ENCODE measurements at places on chromosomes 7 and 10.

DNA sequence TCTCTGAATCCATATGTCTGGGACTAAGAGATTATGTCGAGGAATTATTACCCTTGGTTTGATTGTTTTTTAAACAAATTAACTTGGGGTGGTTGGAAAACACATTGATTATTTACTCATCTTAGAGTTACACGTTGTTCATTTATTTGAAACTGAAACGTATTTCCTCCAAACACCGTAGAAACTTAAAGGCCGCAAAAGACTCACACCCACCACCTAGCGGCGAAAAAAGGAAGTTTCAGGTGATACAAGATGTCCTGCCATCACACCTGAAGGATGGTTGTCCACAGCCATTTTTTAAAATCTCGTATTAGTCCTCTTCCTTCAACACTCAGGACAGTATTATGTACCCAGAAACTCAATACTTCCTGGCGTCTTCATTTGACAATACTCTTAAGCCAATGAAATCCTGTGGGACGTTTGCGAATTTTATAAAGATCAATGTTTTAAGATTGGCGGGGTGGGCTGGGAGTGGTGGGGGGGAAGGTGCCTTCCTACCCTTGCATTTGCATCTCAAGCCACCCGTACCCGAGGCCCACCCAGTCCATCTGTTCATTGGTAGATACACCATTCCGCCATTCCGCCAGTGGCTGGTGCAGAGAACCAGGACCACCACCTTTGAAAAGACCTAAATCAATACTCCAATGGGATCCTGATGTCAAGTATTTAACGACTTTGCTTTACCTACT lies 1.4 kb upstream of the LCOR start:
- peak; percentile 54 for DNase-seq

DNA sequence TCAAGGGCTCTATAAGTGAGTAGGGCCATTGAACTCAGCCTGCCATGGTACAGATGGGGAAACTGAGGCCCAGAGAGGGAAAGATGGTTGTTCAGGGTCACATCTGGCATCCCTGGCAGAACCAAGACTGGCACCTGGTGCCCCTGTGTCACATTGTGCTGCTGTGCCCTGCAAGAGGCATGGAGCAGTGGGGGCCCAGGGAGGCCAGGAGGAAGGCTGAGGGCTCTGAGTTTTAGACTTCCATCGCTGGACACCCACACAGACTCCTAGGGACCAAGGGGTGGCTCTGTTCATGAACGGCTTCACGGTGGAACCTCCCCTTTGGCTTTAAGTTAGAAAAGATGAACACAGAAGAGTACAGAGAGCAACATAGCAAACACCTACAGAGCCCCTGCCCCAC lies 66.7 kb upstream of the AQP1 start:
- no peak for DNase-seq

GRCh38 chr10:53135897-53136253 lies 363.3 kb upstream of the MBL2 start:
- DNase-seq: no peak

GRCh38 chr10:30587522-30588031 lies 42.0 kb downstream of the LYZL2 start:
- no peak for DNase-seq

GRCh38 chr7:158809596-158809995 lies 19.7 kb downstream of the ESYT2 start:
- no peak for DNase-seq

DNA sequence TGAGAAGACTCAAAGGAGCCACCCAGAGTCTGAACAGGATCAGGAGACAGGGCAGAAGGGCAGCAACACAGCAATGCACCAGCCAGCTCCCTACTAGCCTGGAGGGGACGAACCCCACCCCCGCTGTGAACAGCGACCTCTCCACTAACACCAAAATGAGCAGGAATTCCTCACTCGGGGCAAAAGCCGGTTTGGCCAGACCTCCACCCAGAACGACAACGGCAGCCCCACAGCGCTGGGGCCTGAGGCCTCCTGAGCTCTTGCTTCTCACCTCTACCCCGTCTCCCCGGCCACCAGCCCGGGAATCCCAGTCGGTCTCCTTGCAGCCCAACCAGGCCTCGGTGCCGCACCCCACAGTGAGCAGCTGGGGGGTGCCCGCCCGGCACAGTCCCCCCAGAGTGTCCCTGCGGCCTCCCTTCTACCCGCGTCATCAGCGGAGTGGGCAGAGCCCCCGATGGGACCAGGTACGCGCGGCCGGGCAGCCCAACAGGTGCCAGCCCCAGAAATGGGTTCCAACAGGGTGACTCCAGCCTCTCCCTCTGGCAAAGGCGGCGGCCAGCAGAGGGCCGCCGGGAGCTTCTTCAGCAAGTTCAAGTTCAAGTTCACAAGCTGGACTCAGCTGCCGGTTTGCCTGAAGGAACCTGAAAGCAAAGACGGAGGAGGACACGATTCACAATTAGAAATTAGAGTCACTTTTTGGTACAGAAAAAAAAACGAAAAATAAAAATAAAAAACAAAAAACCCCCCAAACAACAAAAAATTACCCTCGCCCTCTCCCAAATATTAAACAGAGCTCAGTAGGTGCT lies 129.0 kb downstream of the MARCHF5 start:
- no peak for DNase-seq

DNA sequence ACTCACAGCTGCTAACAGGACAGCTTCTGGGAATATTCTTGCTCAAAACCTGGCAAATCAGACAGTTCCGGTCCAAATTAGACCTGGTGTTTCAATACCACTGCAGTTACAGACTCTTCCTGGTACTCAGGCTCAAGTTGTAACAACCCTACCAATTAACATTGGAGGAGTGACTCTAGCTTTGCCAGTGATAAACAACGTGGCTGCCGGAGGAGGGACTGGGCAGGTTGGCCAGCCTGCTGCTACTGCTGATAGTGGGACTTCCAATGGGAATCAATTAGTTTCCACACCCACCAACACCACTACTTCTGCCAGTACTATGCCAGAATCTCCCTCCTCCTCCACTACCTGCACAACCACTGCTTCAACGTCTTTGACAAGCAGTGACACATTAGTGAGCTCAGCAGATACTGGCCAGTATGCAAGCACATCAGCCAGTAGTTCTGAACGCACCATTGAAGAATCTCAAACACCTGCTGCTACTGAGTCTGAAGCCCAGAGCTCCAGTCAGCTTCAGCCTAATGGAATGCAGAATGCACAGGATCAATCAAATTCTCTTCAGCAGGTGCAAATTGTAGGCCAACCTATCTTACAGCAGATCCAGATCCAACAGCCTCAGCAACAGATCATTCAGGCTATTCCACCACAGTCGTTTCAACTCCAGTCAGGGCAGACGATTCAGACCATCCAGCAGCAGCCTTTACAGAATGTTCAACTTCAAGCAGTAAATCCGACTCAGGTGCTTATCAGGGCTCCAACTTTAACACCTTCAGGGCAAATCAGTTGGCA lies 2.1 kb downstream of the SP4 start:
- no peak for DNase-seq

- DNase-seq: no peak
Observed at GRCh38 chr10:29598851-29599311, 35.9 kb downstream of the SVIL start.

- DNase-seq: no peak
Observed at GRCh38 chr10:870564-871166, 60.8 kb downstream of the LARP4B start.

- no peak for DNase-seq
Observed at GRCh38 chr7:28041508-28042314, 138.9 kb downstream of the JAZF1 start.

- no peak for DNase-seq
Observed at GRCh38 chr10:99711129-99711719, 20.7 kb downstream of the COX15 start.

- DNase-seq: no peak
Observed at GRCh38 chr10:79055100-79055782, 13.5 kb upstream of the ZMIZ1 start.

- DNase-seq: no peak
Observed at GRCh38 chr7:142790056-142790455, 19.3 kb downstream of the PRSS2 start.

DNA sequence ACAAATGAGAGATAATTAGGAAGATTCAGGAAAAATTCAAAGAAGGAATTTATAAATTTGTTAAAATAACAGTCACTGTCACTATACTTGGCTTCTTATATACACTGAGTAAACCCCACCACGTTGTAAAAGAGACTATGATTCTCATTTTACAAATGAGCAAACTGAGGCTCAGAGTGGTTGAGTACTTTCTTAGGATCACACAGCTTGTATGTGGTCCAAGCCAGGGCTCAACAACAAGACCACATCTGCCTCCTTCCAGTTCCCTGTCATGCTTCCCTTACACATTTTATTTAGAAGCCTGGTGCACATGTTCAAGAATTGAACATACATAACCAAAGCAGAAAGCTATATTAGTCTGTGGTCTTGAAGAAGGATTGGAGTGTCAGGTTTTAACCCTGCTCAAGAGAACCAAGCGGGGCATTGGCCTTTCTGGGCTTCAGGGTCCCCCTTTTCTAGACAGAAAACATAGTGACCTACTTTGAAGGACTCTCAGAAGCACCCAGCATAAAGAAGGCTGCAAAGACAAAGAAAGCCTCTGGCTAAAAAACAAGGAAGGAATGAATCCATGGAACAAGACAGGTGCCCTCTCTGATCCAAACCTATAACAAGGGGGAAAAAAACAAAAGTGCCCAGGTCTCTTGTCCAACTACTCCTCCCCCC lies 846 bp downstream of the MRLN start:
- DNase-seq: no peak

DNA sequence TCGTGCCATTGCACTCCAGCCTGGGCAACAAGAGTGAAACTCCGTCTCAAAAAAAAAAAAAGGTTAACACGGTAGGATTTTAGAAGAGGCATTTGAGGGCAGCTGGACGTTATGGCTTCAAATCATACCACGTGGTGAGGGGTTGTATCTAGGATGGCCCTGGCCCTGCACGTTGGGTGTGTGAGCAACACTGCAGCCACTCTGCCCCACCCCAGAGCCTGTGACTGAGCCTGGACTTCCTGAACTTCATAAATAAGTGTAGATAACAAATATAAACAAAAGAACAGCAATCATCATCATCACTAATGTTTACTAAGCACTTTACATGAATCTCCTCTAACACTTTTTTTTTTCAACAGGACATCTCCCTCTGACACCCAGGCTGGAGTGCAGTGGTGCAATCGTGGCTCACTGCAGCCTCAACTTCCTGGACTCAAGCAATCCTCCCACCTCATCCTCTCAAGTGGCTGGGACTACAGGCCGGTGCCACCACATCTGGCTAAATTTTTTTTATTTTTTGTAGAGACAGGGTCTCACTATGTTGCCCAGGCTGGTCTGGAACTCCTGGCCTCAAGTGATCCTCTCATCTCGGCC lies 169.5 kb upstream of the FRMD4A start:
- no peak for DNase-seq

DNA sequence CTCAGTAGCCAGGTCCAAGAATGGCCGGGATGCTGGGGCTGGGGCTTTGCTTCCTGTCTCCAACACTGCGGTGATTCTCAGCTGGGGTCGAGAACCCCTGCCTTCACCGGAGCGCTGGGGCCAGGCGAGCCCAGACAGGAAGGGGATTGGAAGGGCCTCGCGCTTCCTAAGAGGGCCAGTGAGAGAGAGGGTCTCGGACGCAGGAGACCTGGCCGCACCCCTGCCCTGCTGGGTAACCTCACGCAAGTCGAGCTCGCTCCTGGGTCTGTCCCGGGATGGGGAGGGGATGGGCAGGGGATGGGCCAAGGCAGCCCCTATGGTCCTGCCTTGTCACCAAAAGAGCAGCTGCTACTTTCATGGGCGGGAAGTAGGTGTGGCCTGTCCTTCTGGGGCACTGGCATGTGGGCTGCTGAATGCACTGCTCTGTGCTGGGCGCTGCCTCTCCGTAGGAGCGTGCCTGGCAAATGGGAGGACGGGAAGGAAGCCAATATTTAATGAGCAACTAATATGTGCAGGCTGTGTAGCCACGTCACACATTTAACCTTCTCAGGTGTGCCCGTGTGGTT lies 20.0 kb downstream of the KCNK18 start:
- no peak for DNase-seq

GRCh38 chr10:23192712-23193434 lies 761 bp downstream of the PTF1A start:
- DNase-seq: no peak

DNA sequence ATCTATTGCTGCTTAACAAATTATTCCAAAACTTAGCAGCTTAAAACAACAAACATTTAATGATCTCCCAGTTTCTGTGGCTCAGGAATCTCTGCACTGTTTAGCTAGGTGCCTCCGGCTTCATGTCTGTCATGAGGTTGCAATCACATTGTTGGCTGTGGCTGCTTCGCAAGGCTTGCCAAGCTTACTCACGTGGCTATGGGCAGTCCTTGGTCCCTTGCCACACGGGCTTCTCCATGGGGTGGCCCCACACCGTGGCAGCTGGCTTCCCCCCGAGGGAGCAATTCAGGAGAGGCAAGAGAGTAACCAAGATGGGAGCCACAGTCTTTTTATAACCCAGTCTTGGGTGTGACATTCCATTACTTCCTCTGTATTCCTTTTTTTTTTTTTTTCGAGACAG lies 67.4 kb downstream of the NEURL1 start:
- no peak for DNase-seq

DNA sequence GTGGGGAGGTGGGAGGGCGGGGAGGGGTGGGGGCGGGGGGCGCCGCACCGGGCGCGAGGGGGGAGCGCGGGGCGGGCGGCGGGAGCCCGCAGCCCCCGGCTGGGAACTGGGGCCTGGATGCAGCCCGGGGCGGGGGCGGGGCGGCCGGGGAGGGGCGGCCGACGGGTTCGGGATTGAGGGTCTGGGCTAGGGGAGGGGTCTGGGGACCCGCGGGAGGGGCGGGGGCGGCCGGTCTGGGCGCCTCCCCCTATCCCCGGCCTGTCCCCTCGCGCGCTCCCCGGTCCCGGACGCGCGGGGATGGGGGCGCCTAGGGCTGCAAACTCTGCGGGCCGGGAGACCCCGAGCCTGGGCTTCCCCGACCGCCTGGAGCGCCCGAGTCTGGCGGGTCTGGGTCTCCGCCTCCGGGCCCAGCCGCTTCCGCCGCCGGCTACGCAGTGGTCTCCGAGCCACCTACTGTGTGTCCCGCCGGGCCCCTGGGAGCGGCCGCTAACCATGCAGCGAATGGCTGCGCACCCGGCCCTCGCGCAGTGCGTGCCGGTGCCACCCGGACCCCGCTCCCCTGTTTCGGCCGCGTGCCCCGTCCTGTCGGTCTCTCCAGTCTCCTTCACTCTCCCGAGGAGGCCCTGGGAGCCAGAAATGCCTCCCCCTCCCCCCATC lies 375 bp upstream of the FGF8 start:
- no peak for DNase-seq

DNA sequence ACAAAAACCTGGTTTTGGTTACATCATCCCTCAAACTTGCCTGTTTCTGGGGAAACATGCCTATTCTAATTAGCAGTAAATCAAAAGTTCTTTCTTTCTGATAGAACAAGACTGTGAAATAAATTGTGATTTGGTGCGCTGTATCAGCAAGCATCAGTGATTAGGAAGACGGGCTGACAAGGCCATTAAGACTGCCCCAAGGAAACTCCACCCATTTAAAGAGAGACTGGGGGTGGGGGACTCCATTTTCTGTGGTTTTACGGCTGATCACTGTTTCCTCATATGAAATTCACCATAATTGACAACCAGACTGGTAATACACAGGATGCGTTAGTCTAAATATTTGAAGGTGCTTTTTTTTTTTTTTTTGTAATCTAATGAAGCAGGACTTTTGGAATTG lies 68.7 kb downstream of the MBL2 start:
- no peak for DNase-seq

GRCh38 chr10:24488631-24489030 lies 235.1 kb downstream of the ARHGAP21 start:
- DNase-seq: no peak

All from stimulated activated CD4-positive, alpha-beta T cell treated with anti-CD3 and anti-CD28 coated beads, Interleukin-15, amount 100 ng/mL, for 1 hour (primary cell).